ENCODE measurements at places on chromosomes 4 and X. TPM values are rescaled to one million over a fixed set of nuclear protein-coding genes. Genes with fewer than 3 reads are reported as not detected.

- DNase-seq: no peak
Observed at GRCh38 chrX:41596596-41596995, 92.2 kb upstream of the GPR34 start.

GLRA3 gene
- polyA plus RNA-seq: 0.05 TPM

DNA sequence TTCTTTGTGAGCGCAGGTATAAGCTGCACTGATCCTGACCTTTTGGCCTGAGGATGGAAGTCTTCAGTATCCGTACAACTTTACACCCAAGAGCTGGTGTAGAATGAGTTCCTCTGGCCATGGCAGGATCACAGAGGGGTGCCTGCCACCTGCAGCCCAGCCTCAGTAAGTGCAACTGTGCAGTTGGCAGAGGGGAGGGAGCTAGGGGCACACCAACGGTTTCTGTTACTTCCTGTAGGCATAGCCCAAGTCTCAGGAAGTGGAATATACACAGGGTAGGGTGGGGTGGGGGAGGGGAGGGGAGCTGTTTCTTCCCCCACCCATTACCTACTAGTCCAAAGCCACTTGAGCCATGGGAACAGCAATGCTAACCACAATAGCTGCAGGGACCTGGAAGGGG is 85.4 kb upstream of the GBA3 start:
- DNase-seq: peak; percentile 32

DNA sequence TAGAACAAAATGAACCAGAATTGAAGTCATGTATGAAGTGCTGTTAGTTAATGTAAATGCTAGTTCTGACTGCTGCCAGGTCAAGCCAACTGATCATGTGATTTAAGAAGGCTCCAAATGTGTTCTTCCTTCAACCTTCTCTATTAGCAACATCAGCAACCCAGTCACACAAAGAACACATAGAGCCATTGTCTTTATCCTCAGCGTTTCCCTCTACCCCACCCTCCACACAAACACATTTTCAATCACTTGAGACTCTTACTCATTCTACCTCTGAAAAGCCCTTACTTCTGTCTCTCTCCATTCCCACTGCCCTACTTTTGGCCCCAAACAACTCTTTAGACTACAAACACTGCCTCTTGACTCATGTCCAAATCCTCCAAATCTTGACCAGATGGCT is 89.7 kb upstream of the KDR start:
- DNase-seq: no peak

- DNase-seq: no peak
Observed at GRCh38 chr4:142291299-142292050, 554.6 kb downstream of the INPP4B start.

GRCh38 chrX:111170017-111170416 is 74.0 kb downstream of the PAK3 start:
- no peak for DNase-seq

Data from right lung (tissue), 10 donors.